ENCODE measurements at places on chromosomes 4 and X.

- H3K27ac ChIP-seq: no peak overlapping the region
- H3K27me3 ChIP-seq: no peaks in the 10 kb centered on the region
- no peak overlapping the region for H3K4me3 ChIP-seq
These were observed 217.9 kb downstream of the CENPC start for GRCh38 chr4:67327245-67328017.

GRCh38 chr4:112668131-112668530, 31.2 kb downstream of the LARP7 start:
- H3K36me3 ChIP-seq: no peaks in the 10 kb centered on the region
- H3K4me3 ChIP-seq: no peak overlapping the region
- H3K27ac ChIP-seq: no peak overlapping the region
- no peaks in the 10 kb centered on the region for H3K27me3 ChIP-seq
- H3K4me1 ChIP-seq: no peaks in the 10 kb centered on the region

- H3K27ac ChIP-seq: no peak overlapping the region
- H3K27me3 ChIP-seq: peaks cover 2% of the 10 kb centered on the region
- peak; percentile 57 for DNase-seq
- H3K36me3 ChIP-seq: no peaks in the 10 kb centered on the region
These were observed 120.7 kb upstream of the TRIM2 start for GRCh38 chr4:153083447-153083947.

GRCh38 chr4:47012676-47013075, 18.7 kb upstream of the GABRB1 start:
- peaks cover 2% of the 10 kb centered on the region for H3K4me1 ChIP-seq
- H3K27me3 ChIP-seq: peaks cover 4% of the 10 kb centered on the region
- no peak for DNase-seq
- H3K27ac ChIP-seq: no peak overlapping the region
- no peaks in the 10 kb centered on the region for H3K36me3 ChIP-seq

DNA sequence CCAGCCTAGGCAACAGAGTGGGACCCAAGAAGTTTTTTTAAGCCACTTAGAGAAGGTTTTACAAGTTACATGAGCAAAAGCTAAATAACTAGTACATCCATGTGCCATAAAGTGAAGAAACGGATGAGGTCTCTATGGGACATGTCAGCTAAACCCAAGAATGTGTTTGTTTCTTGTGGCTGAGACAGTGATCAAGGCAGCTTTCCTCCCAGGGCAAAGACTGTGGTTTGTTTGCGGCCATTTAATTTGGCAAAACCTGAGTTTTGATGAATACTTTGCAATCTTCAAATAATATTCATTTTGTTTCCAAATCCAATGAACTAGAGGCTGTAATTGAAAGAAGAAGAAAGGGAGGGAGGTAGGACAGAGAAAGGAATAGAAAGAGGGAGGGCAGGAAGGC, 44.9 kb upstream of the SLC2A9 start:
- no peak overlapping the region for H3K27ac ChIP-seq
- no peak overlapping the region for H3K4me3 ChIP-seq
- H3K27me3 ChIP-seq: peaks cover 2% of the 10 kb centered on the region
- peaks cover 3% of the 10 kb centered on the region for H3K36me3 ChIP-seq
- DNase-seq: no peak

Measured in endothelial cell (in vitro differentiated cells).